GM19239 (cell line): ENCODE measurements at places on chromosomes 4 and X.

DNA sequence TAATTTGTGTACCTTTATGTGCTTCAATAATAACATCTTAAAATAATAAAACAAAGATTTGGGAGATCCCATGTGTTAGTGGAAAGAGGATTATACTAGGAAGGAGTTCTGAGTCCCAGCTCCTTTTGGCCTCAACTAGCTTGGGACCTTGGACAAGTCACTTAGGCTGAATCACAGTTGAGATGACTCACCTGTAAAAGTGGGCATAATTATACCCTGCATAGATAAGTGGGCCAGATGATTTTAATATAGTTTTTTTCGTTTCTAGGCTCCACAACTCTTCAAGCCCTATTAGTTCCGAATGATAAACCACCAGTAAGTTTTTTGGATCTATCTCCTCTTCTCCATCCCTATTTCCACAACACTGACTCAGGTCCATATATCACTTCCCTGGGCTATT lies 131.8 kb downstream of the ENOX2 start:
- DNase-seq = no peak

- no peak for DNase-seq
Measured at GRCh38 chrX:48794340-48794910, 7.4 kb upstream of the HDAC6 start.

- DNase-seq = no peak
Measured at GRCh38 chr4:8081621-8082516, 76.7 kb downstream of the ABLIM2 start.

- DNase-seq = no peak
Measured at GRCh38 chrX:120839491-120839890, 36.2 kb downstream of the CT47B1 start.

DNA sequence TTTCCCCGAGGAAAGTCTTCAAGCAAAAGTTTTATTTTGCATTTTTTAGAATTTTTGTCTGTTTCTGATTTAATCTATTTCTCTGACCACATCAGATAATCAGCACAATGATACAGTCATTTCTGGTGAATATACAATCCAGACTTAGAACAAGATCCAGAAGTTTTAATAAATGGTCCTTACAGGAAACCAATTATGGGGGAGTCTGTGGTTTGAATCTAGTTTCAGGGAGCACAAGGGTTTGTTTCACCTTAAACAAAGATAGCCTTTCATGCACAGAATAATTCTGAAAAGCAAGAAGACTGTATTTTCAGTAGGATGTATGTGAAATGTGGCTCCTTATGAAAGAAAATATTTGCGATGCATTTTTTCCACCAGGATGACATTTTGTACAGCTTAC lies 158.5 kb upstream of the ARSJ start:
- no peak for DNase-seq

DNA sequence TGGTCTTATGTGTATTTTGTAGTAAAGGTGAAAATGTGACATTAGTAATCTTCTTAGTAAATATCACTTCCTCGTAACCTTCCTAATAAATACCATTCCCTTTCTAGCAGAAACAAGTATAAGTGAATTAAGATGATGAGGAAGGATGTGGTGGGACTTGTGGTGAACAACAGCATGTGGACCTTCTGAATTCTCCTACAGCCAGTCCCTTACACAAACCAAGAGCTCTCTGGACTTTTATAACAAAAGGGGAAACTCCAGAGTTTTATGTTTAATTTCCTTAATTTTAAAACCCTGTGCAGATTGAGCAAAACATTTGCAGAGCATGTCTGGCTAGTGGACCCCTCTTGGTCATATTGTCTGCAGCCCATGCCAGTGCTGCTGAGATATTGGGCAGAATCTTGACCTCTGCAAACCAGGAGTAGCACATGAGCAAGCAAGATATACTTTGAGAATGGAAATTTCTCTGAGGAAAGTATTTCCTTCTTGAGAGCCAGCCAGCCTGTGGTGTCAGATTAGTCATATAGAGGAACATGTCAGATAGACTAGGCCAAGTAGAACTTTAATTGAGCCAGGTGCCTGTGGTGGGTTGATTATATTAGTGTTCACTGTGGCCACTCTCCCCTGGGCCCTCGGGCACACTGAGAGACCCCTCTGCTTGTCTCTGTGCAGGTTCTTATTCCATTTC lies 328.2 kb downstream of the DKK2 start:
- DNase-seq = no peak

DNA sequence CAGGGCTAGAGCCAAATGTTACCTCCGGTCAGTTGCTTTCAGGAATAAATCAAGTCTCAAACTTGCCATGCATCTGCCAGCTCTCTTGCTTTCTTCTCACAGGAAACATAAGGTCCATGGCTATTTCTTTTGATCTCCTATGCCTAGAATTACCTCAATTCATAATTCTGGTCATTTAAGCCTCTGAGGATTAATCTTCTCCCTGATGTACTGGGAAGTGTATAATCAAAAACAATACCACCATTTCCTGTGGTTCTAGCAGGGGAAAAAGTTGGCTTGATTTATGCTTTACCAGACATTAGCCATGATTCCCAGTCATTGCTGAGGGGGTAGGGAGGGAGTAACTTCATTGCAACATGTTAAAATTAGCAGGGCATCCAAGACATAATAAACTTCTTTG lies 268.7 kb upstream of the EMCN start:
- no peak for DNase-seq

DNA sequence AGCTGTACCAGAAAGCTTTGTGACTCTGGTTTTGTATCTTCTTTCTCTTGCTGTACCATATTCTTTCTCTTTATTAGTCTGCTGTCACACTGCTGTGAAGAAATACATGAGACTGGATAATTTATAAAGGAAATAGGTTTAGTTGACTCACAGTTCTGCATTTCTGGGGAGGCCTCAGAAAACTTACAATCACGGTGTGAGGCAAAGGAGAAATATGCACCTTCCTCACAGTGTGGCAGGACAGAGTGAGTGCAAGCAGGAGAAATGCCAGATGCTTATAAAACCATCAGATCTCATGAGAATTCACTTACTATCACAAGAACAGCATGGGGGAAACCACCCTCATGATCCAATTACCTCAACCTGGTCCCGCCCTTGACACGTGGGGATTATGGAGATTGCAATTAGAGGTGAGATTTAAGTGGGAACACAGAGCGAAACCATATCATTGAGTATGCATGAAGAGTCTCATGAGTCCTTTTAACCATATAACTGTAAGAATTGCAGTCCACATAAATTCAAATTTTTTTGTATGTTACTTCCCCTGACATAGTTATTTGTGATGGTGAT lies 67.4 kb upstream of the INPP4B start:
- no peak for DNase-seq

- DNase-seq = no peak
Measured at GRCh38 chr4:52585379-52585778, 73.7 kb downstream of the USP46 start.

DNA sequence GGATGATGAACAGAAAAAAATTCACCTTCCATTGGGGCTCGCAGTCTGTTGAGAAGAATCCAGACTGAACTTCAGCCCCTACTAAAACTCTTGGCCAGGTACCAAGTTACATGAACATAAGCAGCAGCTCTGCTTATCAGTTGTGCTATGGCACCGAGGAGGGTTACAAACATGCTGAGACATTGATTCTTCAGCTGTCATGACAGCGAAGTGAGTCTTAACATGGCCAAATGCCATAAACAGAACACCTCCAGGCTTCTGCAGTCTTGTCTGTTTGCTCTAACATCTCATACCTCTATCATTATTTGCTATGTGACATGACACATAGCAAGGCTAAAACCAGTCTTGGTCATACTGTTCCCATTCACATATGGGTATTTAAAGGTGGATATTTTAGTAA lies 521.5 kb downstream of the GRID2 start:
- no peak for DNase-seq

- DNase-seq = no peak
Measured at GRCh38 chr4:121373841-121374240, 7.0 kb downstream of the QRFPR start.

GRCh38 chrX:17923546-17923945 lies 62.4 kb upstream of the RAI2 start:
- no peak for DNase-seq

DNA sequence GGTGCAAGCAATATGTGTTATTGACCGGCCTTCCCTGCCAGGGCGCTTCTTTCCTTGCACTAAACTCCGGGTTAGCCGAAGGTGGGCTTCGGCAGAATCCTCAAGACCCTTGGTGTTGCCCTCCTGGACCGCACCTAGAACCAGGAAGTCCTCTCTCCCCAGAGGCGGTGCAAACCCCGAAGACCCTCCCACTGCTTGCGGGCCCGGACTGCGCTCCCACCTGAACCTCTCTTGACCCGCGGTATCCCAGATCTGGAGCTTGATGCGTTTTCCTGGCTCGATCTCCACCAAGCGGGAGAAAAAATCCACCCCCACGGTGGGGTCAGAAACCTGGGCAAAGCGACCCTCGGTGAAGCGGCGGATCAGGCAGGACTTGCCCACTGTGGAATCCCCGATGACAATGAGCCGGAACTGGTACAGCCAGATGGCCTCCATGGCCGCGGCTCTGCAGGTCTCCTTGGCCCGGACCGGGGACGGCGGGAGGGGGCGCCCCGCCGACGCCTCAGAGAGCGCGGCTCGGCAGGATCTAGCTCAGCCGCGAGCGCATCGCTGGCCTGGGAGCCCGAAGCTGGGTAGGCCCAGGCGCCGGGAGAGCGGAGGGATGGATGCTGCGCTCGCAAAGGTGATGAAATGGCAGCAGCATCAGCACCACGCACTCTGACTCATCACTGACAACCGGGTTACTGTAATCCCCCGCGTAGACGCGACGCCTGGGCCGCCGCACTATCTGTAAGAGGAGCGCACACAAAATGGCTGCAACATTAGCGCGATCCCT lies at the start of gene RAB39B:
RAB39B (minus strand) TSS at position 638 of the 775 bp plus-strand sequence; CDS start at position 435, 203 bp downstream.
- DNase-seq = no peak

GRCh38 chrX:49947781-49948180 lies 25.4 kb downstream of the CLCN5 start:
- DNase-seq = no peak

GRCh38 chr4:37389967-37390580 lies 145.5 kb downstream of the NWD2 start:
- DNase-seq = no peak

GRCh38 chr4:113831457-113831856 lies 69.9 kb upstream of the CAMK2D start:
- no peak for DNase-seq

DNA sequence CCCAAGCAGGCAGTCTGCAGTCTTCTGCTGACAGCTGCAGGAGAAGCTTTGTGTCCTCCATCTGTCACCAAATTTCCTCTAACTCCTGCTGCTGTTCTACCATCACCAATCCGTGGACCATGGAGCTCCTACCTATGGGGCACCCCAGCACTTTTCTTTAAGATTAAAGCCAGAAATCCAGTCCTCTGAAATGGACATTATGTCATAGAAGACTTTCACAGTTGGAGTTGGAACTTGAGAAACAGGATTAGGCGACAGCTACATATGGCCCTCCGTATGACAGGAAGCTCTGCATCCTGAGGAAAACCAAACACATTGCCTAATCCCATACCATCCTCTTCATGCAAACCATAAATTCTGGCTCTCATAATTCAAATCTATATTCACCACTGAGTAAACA lies 470.6 kb upstream of the GALNTL6 start:
- no peak for DNase-seq

DNA sequence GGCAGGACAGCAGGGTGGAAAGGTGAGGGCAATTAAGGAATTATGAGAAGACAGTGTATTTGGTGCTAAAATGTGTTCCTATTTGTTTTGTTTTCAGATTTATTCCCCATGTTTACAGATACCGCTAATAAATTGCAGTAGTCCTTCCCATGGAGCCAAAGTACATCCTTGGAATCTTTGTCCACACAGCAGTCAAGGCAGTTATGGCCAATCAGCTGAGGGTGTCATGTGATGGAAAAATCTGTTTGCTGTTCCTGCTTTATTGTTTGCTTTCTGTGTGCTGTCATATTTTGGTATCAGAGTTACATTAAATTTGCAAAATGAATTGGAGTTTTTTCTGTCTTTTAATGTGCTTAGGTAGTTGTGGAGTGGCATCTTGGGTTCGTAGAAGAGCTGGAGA lies 10.5 kb downstream of the TRO start:
- no peak for DNase-seq

DNA sequence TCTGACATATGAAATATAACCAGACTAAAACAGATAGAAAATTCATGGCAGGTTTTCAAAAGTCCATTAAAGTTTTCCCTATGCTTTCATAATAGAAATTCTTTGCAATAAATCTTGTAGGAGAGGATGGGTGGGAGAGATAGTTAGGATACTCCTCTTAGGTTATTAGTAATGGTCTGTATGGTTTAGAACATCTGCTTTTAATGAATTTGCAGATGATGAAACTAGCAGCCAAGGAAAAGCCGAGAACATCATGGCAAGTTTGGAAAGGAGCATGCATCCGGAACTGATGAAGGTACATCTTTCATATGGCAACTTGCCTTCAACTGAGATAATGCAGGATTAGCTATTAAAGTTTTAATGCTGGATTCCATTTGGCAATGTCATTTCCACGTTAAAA lies 70.7 kb downstream of the DOCK11 start:
- DNase-seq = no peak

DNA sequence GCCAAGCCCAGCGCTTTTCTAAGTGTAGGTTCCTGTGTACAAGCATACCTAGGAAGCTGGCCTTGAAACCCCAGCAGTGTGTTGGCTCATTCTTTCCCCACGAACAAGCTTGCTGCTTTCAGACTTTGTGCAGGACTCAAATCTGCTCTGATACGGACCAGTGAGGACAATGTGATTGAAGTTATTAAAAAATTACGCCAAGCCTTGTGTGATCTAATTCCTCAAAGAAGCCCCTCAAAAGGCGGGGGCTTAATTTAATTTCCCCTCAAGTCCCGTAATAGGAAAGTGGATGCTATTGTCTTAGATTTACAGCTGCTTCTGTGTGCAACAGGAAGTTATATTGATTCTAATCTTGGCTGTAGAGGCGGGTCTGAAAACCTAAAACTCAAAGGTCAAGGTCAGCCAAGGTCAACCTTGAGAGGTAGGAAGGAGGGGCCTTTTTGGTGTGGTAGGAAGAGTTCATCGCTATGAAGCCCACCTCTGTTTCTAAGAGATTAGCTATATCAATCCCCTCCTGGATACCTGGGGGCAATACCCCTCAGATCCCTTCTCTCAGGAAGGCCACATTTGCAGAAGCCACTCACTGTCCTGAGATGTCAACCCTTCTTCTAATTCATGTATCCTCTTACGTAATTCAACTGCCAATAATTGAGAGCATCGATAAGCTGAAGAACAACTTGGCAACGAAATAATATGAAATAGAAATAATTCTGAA lies 45.1 kb downstream of the TBC1D9 start:
- DNase-seq = no peak

DNA sequence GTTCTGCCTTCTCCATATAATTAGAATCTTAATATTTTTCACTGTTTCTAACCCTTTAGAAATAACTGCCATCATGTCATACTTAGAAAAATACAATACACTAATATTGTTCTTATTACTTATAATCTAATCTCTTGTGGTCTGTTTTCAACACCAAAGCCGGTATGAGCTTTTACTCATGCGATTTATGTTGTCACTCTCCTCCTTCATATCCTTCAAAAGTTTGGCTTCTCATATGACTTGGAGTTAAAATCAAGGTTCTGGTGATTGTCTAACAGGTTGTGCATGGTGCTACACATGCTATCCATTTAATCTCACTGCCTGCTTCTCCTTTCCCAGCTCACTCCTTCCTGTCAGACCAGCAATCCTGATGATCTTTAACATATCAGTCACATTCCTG lies 1392.9 kb downstream of the ARAP2 start:
- no peak for DNase-seq
